ENCODE measurements at places on chromosomes 13 and 19. TPM values are rescaled to one million over a fixed set of nuclear protein-coding genes. Genes with fewer than 3 reads are reported as not detected.

- DNase-seq: no peak
These were observed 33.0 kb downstream of the FGF9 start for GRCh38 chr13:21703846-21704245.

DNA sequence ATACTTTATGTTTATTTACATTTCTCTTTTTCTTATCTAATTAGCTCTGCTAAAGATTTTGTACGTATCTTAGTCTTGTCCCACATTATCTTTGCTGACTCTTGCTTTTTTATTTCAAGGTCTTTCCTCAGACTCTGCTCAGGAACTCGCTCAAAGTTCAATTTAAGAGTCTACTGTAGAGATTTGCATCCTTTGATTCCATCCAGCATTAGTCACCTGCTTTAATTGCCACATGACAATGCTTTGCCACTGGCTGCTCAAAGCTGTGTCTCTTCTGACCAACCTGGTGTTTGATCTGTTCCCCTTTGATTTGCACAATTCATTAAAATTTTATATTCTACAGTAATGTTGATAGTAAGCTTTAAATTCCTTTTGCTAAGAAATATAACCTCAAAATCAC is 157.9 kb upstream of the FREM2 start:
- no peak for DNase-seq

Gene NLRP5
- not detected for total RNA-seq

Gene ZNF880
- total RNA-seq: 28.1 TPM

DNA sequence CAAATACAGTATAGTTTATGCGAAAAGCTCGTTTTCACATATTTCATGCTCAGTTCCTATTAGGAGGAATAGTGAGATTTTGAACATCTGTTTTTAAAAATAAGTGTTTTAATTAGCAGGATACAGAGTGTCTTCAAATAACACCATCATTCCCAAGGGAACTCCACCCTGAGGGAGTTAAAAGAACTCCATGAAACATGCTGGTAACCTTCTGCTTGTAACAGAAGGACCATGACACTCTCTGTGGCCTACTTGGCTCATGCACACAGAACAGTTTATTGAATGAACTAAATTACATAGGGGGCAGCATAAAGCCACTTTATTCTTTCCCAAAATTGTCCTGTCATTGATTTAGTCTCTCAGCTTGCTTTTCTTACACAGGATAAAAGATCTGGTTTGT is 809.5 kb upstream of the SLITRK6 start:
- DNase-seq: no peak

All from prostate gland (tissue), 2 donors.